Ovary (tissue), 10 donors: ENCODE measurements at places on chromosomes 4 and X. TPM values are rescaled to one million over a fixed set of nuclear protein-coding genes. Genes with fewer than 3 reads are reported as not detected.
A peak's percentile ranks its signal among the peaks of the same experiment; 100 is the strongest.

The PHOX2B gene
- polyA plus RNA-seq = not detected

The PDE5A gene
- 4.9 TPM for polyA plus RNA-seq

The CHST7 gene
- polyA plus RNA-seq = 24.8 TPM

The SLC9B1 gene
- 1.0 TPM for polyA plus RNA-seq

The CSAG1 gene
- polyA plus RNA-seq = not detected

The PGAM4 gene
- not detected for polyA plus RNA-seq

The PPEF2 gene
- not detected for polyA plus RNA-seq

The HTN1 gene
- not detected for polyA plus RNA-seq

- DNase-seq = no peak
Measured at GRCh38 chrX:135114392-135114791, 5.9 kb downstream of the ETDB start.

- no peak for DNase-seq
Measured at GRCh38 chrX:34942496-34942895, at the start of gene FAM47B. FAM47B (plus strand) TSS chrX:34942796; CDS start chrX:34942832, 36 bp downstream.

DNA sequence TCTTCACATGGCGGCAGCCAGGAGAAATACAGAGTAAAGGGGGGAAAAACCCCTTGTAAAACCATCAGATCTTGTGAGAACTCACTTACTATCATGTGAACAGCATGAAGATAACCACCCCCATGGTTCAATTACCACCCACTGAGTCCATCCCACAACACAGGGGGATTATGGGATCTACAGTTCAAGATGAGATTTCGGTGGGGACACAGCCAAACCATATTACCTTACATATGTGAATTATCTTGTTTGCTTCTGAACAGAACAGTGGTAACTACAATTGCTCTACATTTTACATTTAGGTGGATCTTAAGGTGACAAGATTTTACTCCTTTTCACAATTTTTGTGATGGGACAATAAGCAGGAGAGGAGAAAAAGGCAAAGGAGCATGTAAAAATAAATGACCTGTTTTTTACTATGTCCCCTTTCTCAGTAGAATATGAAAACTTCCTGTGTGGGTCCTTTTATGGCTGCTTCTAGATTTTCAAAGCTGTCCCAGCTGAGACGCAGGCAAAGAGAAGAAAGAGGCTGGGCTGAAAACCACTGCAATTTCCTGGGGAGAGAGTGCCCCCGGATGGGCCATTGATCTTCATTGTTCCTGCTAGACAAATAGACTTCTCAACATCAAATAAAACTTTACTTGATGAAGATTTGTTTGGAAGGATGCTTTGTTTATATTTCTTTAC lies 45.9 kb upstream of the PGM2 start:
- no peak for DNase-seq

GRCh38 chrX:24877854-24878650 lies 137.7 kb downstream of the ARX start:
- no peak for DNase-seq

DNA sequence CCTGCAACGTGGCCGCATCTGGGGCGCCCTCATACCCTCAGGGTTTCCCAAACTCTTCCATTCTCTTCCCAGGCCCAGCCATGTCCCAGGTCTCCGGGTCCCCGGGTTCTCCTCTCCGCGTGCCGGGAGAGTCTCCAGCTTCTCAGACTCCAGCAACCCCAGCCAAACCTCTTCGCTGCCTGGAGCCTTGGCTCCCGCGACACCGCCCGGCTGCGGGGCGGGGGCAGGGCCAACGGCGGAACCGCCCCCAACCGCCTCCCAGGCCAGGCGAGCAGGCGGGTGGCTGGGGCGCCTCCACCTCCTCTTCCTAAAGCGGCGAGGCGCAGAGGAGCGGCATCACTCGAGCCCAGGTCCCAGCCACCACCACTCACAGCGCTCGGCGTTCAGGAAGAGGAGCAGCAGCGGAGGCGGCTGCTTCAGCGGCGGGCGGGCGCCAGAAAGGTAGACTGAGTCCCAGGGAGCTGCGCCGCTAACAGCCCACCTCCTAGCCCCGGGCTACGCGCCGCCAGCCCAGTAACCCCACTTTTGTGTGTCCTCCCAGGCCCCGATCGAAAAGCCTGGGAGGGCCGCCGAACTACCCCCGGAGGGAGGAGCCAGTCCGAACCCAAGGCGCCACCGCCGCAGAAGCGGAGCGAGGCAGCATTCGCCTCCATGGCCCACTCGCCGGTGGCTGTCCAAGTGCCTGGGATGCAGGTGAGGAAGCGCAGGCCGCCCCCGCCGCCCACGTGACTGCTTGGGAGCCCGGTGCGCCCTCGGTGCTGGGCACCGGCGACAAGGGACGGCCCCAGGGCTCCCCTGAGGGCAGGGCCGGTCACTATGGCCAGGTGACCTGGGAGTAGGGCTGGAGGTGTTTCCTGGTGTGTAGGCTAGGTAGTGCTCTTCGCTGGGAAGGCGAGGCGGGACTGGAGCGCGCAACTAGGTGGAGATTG lies at the start of gene STK26:
STK26 (plus strand) TSS at position 336 of the 929 bp plus-strand sequence; CDS start at position 652, 316 bp downstream.
- peak; percentile 62 for DNase-seq

DNA sequence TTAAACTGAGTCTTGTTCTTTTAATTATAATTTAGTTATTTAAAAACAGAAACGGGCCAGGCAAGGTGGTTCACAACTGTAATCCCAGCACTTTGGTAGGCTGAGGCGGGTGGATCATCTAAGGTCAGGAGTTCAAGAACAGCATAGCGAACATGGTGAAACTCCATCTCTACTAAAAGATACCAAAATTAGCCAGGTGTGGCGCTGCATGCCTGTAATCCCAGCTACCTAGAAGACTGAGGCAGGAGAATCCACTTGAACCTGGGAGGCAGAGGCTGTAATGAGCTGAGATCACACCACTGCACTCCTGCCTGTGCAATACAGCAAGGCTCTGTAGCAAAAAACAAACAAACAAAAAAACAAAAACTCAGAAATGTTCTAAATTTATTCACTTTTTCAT lies 852.9 kb downstream of the TECRL start:
- no peak for DNase-seq

DNA sequence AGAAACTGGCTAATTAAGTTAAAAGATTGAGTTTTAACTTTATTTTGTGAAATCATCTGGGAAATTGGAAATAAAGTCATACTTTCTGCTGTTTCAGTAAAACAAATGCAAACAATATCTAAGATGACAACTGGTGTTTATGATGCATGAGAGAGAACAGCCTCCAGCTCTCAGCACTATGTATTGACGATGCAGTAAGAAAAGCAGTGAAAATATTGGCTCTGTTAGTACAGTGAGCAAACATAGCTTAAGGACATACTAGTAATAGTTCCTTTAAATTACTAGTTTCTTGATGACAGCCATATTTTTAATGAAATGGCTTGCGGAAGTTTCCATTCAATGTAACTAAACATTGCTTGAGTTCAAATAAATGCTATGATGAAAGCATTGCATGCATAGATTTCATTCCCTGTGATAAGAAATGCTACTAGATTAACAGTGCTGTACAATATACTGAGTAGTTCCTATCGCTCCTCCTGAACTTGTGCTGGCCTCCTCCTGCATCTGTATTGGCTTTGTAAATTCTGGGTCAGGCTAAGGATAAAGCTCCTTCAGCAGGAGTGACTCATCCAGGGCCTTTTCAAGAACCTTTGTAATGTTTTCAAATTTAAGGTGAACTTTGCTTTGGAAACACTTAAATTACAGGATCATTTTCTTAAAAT lies 11.6 kb downstream of the ARHGAP24 start:
- DNase-seq = no peak

DNA sequence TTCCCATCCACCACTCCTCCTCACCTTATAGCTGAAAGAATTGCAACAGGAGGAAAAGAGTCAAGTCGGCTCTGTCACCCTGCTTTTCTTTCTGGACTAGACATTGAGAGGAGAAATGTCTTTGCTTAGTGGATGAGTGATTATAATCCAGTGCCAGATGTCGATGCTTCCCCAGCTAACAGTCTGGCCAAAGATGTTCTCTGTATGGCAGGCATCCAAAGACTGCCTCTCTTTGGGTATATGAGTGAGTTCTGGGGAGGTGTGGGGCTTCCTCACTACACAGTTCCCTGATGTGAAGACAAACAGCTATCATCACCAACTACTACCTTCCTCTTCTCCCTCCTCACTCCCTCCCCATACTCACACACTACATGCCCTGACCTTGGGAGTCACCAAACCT lies 90.9 kb downstream of the COMMD8 start:
- no peak for DNase-seq

GRCh38 chrX:101025126-101025525 lies 26.8 kb downstream of the TRMT2B start:
- no peak for DNase-seq

GRCh38 chr4:35247047-35247446 lies 997.3 kb downstream of the ARAP2 start:
- DNase-seq = no peak

DNA sequence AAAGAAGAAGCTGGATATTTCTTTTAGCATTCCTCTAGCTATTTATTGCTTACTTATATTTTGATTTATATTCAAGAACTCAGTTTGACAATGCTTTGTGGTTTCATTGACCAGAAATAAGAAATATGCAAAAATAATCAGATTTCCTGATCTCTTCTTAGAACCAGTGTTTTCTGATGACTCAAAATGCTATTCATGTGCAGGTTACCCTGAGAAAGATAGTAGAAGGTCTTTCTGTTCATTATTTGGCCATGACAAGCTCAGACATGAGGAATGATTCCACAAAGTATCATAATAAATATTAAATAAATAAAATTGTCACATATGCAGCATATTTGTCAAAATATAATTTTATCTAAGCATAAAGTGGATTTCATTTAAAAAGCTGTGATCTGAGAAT lies 24.1 kb downstream of the ADH7 start:
- no peak for DNase-seq

- no peak for DNase-seq
Measured at GRCh38 chr4:1854752-1855151, 1.2 kb downstream of the LETM1 start.

GRCh38 chr4:112130906-112131305 lies 14.3 kb upstream of the FAM241A start:
- DNase-seq = no peak

DNA sequence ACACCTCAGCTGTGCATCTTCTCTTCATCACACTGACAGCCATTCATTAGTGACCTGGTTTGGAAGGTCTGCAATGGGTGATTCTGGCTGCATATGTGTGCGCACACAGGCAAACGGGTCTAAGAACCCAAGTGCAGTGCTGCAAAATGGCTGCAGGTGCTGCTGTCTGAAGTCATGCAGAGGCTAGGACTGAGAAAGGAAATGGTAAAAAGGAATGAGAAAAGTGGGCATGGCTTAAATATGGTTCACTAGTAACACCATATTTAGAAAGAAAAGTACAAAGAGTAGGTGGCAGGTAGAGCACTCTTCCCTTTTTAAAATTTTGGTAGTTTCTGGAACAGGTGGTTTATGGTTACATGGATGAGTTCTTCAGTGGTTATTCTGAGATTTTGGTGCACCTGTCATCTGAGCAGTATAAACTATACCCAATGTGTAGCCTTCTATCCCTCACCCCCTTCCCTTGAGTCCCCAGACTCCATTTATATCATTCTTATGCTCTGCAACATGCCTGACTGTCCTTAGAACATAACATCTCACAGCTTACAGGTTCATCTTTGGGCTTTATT lies 78.4 kb downstream of the CCNG2 start:
- DNase-seq = no peak

- DNase-seq = no peak
Measured at GRCh38 chrX:7704205-7704604, 138.8 kb upstream of the VCX start.

DNA sequence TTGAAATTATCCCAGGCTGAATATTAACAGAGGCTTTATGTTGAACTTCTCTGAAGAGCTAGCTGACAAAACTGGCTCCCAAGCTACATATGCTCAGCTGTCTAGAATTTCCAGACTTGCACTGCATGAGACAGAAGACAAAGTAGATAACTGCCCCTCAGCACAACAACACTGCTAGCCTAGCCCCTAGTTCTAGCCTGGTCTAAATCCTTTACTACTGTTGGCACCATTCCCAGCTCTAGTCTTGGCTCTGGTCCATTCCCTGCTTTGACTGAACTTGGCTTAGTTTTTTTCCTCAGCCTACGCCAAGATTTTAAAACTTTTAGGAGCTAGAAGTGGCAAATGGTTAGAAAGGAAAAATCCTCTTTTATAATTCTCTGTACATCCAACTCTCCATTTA lies 7.6 kb upstream of the OPHN1 start:
- peak; percentile 89 for DNase-seq

DNA sequence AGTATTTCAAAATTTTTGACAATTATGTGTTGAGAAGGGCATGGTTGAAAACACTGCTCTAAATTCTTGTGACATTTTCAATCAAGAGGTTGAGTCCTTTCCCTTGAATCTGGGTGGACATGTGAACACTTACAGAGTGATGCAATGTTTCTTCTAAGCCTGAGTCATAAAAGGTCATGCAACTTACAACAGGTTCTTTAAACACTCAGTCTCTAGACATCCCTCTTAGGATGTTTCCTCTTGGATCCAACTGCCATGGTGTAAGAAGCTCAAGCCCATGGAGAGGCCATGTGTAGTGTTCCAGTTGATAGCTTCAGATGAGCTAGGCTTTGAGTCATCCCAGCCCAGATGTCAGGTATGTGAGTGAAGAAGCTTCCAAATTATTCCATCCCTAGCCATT lies 232.2 kb upstream of the MAOA start:
- no peak for DNase-seq

DNA sequence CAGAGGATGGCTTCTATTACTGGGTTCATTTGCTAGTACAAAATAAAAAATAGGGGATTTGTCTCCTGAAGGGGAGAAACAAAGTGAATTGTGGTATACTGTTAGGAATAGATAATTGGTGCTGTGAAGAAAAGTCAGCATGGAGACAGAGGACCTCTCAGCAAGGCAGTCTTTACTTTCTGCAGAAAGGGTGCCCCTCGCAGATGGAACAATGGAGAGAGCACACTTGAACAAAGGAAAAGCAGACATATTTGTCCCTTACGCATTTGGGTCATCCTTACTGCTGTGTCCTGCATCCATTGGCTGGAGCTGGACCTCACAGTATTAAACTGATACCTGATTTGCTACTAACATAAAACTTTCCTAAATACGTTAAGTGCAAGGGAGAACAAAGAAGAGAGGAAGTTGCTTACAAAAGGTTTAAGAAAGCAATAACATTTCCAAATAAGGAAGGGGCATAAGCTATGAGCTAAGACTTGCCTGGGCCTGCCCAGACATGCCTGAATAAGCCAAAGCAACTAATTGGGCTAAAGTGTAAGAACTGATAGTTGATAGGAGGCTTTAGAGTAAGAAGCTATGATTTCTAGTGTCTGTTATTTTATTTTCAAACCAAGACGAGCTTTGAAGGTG lies 83.8 kb downstream of the CCKAR start:
- no peak for DNase-seq

- DNase-seq = no peak
Measured at GRCh38 chrX:147079457-147079856, 264.9 kb upstream of the CXorf51A start.

DNA sequence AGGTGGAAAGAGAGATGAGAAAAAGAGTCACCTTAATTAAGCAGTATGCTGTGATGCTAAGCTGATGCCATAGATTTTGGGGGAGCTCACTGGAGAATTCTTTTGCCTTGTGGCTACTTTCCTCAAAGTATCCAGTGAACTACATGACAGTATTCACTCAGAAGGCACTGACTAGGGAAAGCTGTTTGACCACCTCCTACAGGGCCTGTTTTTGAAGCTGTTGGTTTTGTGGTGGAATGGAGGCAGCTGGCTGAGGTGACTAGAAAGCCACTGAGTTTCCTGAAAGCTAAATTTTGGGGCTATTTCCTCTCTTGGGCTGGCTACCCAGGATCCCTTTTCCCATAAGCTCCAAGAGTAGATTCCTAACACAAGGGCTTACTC lies 124.8 kb upstream of the EOLA2 start:
- no peak for DNase-seq

GRCh38 chr4:27278615-27279375 lies 418.2 kb downstream of the STIM2 start:
- no peak for DNase-seq

GRCh38 chrX:44873415-44874276 lies 658 bp downstream of the KDM6A start:
- DNase-seq = peak; percentile 73
